Activated CD4-positive, alpha-beta T cell treated with anti-CD3 and anti-CD28 coated beads for 4 hours (primary cell): ENCODE measurements at places on chromosomes 1 and 21.

- DNase-seq, result no peak
Observed at GRCh38 chr1:65176591-65176990, 28.6 kb downstream of the AK4 start.

- DNase-seq, result no peak
Observed at GRCh38 chr1:55334160-55334559, 119.0 kb upstream of the USP24 start.

GRCh38 chr1:31627301-31627929 is 9.9 kb downstream of the HCRTR1 start:
- DNase-seq, result no peak

DNA sequence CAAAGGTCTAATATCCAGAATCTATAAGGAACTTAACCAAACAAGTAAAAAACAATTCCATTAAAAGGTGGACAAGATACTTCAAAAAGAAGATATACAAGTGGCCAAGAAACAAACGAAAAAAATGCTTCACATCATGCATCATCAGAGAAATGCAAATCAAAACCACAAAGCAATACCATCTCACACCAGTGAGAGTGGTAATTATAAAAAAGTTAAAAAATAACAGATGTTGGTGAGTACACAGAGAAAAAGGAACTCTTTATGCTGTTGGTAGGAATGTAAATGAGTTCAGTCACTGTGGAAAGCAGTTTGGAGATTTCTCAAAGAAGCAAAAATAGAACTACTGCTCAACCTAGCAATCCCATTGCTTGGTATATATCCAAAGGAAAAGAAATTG is 218.6 kb downstream of the SLC44A5 start:
- no peak for DNase-seq

DNA sequence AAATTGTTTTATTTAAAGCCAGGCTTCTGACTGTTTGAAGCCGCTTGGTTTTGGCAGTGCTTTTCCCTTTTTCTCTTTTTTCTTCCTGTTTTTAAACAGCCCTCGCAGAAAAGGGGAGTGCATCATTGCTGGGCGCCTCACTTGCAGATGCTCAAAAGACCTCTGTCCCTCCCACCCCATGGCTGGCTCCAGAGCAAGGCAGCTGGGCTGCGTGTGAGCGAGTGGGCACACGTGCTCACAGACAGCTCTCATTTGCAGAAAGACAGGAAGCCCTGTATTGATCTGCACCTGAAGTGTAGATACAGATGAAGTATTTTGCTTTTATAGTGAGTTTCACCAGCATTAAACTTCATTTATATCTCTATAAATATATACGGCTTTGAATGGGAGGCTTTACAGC is 8.8 kb downstream of the TNR start:
- DNase-seq, result no peak

- DNase-seq, result peak; percentile 15
Observed at GRCh38 chr1:100443811-100444571, 91.7 kb downstream of the CDC14A start.

- DNase-seq, result no peak
Observed at GRCh38 chr21:36038701-36039497, 21.4 kb downstream of the SETD4 start.

- no peak for DNase-seq
Observed at GRCh38 chr21:45464309-45464708, 59.3 kb downstream of the COL18A1 start.

DNA sequence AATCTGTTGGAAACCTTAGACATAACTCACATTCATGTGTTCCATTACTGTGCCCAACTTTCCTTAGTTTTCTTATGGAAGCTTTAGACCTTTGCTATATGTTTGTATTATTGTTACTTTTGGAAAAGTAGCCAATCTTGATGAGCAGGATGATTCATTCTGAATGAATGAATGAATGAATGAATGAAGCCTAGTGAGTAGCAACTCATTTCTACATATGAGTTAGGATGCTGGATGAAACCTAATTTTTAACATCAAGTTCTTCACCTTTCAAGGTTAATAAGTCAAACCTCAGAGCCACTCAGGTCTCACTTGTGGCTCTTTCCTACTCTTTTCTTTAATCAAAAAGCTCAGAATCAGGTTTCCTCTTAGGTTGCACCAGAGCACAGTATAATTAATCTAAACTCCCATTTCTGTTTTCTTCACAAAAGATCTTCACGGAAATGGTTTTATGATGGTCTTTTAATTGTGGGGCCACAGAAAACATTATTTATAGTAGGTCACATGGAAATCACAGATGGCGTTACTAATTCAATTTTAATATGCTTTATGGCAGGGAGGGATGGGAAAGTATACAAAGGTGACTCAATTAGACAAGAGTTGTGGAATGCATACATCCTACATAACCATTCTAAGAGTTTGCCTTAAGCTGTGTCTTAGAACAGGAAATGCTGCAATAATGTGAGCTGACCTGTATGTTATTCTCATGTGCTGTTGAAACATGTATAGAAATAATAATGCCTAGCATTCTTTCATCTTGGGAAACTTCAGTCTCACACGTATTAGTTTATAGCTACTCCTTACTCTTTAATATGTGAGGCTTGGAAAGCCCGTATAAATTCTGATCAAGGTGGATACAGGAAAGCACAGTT is 4.5 kb upstream of the DDX59 start:
- DNase-seq, result no peak
